ENCODE measurements at places on chromosomes 16 and 17.

DNA sequence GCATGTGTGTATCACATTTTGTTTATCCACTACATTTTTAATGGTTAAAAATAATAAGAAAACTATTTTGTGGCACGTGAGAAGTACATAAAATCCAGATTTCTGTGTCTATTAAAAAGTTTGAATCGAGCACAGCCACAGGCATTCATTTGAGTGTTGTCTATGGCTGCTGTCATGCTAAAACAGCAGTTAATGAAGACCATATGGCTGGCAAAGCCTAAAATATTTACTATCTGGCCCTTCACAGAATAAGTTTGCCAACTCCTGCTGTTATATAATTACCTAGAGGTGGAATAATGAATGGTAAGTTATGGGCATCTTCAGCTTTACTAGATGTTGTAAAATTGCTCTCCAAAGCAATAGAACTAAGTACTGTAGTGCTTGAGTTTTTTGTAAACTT lies 30.5 kb downstream of the TMEM98 start:
- DNase-seq, result no peak

DNA sequence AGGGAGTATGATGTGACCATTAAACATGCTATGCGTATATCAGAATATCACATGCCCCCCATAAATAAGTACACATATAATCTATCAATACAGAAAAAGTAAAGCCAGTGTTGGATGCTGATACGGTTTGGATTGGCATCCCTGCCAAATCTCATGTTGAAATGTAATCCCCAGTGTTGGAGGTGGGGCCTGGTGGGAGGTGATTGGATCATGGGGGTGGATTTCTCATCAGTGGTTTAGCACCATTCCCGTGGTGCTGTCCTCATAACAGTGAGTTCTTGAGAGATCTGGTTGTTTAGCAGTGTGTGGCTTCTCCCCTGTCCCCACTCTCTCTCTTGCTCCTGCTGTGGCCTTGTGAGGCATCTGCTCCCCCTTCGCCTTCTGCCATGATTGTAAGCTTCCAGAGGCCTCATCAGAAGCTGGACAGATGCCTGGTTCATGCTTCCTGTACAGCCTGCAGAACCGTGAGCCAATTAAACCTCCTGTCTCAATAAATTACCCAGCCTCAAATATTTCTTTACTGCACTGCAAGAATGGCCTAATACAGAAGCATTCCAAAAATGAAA lies 88.9 kb downstream of the AATF start:
- no peak for DNase-seq

DNA sequence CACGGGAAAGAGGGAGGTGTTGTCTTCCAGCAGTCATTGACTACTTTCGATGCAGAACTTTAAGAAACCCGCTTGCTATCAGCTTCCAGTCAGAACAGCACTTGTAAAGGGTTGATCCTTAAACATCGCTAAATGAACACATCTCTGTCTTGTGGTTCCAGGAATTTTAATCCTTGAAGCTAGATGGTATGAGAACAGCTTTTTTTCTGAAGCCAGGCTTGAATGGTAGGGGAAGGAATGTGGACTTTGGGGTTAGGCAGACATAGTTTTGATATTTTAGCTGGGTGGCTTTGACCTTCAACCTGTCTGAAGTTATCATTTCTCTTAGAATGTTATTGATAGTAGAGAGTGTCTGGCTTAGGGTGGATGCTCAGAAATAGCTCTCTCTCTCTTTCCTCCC lies 81.1 kb downstream of the RGS9 start:
- DNase-seq, result no peak

- no peak for DNase-seq
These were observed 6.3 kb upstream of the IGF2BP1 start for GRCh38 chr17:48990882-48991357.

- no peak for DNase-seq
These were observed 15.0 kb downstream of the GINS2 start for GRCh38 chr16:85673529-85674417.

GRCh38 chr17:35879773-35880654 lies at the start of gene CCL5:
TSS of gene CCL5 (minus strand) at chr17:35880360.
- no peak for DNase-seq

DNA sequence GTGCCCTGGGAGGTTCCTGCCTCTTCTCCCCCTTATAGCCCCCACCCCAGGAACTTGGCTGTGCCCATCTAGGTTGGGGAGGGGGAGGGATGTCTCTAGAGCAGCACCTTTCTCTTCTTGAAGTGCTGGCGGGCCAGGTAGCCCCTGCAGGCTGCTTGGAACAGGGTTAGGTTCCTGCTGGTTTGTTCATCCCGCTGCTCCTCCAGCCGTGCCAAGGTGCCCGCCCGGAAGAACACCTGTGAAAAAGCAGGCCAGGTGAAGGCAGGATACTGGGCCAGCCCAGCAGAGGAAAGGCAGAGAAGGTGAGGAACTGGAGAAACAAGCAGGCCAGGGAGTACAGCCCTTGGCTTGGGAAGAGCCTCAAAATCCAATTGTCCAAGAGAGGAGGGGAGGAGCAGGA lies 56.6 kb downstream of the PIPOX start:
- no peak for DNase-seq

DNA sequence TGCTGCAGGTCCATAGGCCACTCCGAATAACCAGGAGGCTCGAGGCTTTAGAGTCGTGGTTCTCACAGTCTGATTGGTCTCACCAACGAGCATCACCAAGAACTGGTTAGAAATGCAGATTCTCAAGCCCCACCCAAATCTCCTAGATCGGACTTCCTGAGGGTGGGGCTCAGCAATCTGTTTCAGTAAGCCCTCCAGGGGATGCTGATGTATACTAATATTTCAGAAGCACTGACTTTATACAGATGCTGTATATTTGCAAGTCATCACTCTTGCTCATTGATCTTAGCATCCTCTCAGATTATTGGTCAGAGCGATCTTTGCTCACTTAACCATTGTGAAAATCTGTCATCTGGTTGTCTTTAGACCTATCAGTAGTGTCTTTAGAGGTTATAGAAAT lies 4.4 kb upstream of the VAC14 start:
- no peak for DNase-seq

DNA sequence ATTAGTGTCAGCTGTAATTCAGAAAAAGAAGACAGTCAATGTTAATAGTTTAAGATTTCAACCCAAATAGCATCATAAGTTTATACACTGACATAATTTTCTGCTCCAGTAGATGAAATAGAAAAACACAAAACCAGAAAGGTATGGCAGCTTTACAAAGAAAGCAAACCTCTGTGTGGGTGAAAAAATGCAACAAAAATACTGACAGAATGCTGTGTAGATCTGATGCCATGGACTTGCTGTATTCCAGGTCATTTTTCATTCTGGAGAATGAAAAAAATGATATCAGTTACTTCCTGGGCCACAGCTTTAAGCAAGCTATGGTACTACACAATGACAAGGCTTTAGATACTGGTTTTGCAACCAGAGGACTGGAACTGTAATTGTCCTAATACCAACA lies 116.0 kb downstream of the MAP2K4 start:
- DNase-seq, result no peak

DNA sequence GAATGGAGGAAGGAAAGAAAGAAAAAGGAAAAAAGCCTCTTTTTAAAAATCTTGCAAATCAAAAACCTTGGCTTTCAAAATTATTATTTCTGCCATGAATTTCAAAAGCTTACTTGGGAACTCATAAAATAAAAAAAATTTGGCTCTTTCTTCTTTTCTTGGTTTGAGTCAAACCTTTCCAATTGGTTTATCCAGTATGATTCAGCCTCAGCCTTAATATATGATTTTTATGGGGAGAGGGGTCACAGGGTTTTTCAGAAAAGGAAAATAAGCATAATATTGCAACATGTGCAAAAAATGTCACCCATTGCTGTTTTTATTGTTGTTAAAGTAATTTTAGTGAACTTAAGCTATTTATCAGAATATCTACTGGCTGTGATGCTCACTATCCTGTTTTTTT lies 31.2 kb upstream of the HAPSTR1 start:
- DNase-seq, result no peak

- DNase-seq, result no peak
These were observed 2.1 kb downstream of the ZNF750 start for GRCh38 chr17:82837586-82838320.

DNA sequence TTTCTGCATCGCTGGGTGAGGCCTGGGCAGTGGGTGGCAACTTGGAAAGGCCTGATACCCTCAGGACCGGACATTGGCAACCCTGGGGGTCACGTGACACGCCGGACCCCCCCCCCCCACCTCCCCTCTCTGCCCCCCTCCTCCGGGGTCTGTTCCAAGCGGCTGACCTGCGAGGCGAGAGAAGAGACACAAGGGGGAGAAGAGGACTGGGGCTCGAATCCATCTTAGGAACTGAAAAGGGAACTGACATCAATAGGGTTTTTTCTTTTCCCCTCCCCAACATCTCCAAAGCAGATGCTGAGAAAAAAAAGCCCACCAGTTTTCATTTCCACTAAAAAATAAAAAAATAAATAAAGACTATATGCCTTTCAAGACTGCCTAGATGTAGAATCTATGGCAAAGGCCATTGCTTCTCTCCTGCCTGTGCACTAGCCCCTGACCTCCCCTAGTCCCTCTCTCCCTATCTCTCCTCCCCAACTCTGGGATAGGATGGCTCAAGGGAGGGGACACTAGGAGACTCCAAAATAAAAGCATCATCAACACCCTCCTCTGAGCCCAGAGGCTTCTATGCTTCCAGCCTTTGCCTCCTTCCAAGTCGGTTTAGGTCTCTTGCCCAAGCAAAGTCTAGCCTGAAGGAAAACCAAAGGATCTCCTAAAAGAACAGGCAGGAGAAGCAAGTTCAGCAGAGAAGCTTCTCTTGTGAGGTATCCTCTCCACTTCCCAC lies 7.7 kb upstream of the HOXB2 start:
- DNase-seq, result no peak

DNA sequence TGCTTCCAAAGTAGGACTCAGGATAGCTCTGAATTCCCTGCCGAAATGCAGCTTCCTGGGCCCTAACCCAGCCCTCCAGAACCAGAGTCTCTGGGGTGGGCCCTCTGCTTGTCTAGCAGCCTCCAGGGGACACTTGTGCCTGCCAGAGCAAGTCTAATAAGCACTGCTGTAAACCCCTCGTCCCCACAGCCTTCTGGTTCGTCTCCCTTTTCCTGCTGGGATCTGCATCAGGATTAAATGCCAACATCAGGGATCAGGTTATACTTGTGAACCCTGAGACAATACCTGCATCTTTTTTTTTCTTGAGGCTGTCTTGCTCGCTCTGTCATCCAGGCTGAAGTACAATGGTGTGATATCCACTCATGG lies 282.0 kb downstream of the SEC14L1 start:
- no peak for DNase-seq

DNA sequence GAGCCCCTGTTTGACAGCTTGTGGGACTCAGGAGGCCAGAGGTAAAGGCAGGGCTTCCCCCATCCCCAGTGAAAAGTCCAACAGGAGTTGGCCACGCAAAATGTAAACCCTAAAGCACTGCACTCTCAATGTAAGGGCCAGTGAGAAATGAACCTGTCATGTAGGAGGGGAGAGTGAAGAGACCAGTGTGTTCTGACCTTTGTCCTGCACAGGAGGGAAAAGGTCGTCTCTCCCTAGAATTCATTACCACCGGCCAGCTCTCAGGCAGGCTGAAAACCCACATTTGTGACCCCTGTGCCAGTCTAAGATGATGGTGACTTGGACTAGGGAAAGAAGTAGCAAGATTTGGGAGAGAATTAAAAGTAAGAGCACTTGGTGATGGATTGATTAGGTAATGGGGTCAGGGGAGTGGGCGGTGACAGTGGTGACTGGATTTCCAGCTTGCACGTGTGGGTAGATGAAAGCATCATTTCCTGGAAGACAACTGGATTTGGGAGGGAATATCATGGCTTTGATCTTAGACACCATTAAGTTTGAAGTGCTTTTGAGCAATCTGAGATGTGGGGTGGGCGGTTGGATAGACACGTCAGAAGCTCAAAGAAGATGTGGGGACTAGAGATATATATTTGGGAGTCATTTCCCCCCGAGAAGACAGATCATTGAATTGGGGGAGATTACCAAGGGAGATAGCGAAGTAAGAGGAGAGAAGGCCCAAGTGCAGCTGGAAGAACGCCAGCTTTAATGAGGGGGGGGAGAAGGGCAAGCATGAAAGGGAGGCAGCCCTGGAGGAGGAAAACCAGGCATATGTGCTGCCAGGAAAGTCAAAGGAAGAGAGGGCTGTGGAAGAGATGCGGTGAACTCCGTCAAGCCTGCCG lies 119.5 kb downstream of the NTN1 start:
- no peak for DNase-seq

DNA sequence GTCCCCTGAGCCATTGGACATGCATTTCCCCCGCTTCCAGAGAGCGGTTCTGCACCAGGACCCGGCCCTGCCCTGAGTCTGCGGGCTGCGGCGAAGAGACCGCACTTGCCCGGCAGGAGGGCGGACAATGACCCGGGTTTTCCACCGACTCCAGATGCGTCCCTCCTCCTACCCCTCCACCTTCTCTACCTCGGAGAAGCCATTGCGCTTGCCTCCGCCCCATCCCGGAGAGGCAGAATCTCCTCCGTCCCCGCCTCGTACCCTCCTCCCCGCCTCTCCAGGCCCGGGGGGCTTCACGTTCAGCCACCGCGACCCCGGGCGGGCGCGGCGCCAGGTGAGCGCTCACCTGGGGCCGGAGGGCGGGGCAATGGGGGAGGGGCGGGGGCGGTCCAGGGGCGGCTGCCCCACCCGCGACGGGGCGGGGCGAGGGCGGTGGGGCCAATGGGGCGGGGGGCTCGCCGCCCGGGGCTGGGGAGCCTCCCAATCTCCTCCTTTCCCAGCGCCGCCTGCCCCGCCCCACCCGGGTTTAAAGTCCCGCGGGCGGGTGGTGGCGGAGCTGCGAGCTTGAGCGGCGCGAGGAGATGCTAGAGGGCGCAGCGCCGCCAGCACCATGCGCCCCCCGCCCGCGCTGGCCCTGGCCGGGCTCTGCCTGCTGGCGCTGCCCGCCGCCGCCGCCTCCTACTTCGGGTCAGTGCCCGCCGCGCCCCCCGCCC lies at the start of gene WNT9B:
WNT9B (plus strand) TSS at position 555 of the 713 bp plus-strand sequence; CDS start at position 611, 56 bp downstream.
- no peak for DNase-seq

GRCh38 chr16:78323315-78323714 lies 223.9 kb downstream of the WWOX start:
- no peak for DNase-seq

- no peak for DNase-seq
These were observed 238.2 kb upstream of the ASIC2 start for GRCh38 chr17:33531311-33531710.

DNA sequence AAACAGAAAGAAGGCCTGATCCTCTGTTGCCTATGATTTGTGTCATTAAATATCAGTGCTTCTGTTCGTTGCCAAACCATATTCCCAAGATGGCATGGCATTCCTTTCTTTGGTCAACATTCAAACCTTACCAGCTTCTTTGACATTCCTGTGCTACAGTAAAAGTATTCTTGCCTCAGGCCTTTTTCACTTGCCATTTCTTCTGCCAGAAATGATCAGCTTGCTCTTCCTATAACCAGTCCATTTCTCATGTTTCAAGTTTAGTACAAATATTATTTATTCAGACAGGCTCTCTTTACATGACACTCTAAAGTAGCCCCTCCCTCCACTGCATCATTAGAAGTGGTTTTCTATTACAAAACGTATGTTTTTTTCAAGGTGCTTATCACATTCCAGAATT lies 278.3 kb downstream of the KCNJ2 start:
- no peak for DNase-seq

DNA sequence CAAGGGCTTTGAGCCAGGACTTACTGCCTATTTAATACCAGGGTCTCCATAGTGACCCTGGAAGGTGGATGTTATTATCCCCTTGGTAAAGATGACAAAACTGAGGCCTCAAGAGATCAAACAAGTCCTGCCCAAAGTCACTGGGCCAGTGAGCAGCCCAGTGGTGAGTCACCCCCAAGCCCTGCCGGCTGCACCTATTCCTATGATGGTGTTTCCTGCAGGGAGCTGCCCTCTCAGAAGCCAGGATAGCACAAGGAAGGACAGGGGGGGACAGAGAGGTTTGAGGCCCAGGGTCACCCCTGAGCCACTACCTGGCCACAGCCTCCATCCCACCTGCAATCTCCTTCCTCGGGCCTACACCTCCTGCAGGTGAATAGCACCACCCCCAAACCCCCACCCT lies 90.9 kb downstream of the SDK2 start:
- peak; percentile 42 for DNase-seq
